Activated naive CD4-positive, alpha-beta T cell treated with Interleukin-2 at 50 U/mL for 16 hours (primary cell): ENCODE measurements at places on chromosomes 12 and 14.

DNA sequence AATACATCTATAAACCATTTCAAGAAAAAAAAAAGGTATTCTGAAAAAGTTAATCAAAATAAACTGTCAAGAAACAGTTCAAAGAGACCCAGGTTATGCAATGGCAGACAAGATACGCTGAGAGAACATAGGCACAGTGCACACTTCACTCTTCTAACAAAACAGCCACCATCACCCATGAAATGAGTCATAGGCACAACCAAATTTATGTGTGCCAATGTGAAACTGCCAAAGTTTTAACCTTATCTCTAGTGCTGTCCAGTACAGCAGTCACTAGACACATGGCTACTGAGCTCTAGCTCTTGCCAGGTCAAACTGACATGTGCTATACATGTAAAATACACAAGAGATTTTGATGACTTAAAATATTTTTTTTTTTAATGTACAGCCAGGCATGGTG, 1.4 kb downstream of the CEP128 start:
- no peak for DNase-seq

- no peak for DNase-seq
Measured at GRCh38 chr12:8077207-8077606, 4.9 kb upstream of the NECAP1 start.

GRCh38 chr14:90582166-90582565, 185.3 kb downstream of the CALM1 start:
- no peak for DNase-seq

GRCh38 chr14:22271838-22272799, 316.9 kb downstream of the DAD1 start:
- no peak for DNase-seq

GRCh38 chr12:179885-180284, 34.1 kb downstream of the SLC6A12 start:
- no peak for DNase-seq

- no peak for DNase-seq
Measured at GRCh38 chr12:130134563-130134915, 27.7 kb upstream of the FZD10 start.

DNA sequence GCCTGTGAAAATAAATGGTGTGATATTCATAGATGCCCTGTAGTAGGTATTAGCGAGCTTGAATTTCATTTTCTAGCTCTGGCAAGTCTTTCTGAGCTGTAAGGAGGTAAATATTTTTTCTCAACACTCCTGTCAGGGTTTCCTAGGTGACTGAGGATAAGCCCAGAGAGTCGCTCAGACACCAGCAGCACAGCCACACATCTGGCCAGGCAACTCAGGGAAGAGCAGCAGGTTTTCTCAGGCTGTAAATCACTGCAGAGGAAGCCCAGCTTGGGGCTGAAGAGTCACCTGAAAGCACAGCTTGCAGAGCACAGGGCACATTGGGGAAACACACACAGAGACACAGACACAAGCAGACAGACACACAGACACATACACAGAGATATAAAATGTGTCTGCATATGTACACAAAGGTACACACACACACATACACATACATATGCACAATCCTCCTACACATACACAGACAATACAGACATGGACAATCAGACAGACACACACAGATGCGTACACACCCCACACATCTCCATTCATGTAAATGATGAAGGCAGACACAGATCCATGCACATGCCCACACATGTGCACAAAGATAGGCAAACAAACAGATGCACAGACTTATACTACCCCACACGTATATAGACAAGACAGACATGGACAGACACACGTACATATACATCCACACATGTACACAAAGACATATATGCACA, 232.0 kb upstream of the TMTC1 start:
- no peak for DNase-seq

- no peak for DNase-seq
Measured at GRCh38 chr12:125079648-125080645, 14.7 kb downstream of the AACS start.

DNA sequence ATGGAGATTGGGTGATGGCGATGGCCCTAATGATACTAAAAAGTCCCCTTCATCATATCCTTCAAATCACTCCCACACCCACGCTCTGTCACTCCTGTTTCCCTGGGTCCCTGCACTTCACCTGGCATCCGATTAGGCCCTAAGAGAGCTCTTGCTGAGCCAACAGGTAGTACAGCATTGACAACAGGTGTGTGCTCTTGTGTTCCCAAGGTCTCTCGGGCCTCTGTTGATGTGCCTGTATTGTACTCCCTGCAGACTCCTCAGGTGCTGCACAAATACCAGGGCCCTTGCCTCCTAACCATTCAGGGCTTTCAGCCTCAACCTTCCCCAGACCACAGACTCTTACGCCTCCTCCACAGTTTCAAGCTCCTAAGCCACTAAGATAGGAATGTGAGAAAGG, 25.8 kb upstream of the VDR start:
- DNase-seq, result no peak

DNA sequence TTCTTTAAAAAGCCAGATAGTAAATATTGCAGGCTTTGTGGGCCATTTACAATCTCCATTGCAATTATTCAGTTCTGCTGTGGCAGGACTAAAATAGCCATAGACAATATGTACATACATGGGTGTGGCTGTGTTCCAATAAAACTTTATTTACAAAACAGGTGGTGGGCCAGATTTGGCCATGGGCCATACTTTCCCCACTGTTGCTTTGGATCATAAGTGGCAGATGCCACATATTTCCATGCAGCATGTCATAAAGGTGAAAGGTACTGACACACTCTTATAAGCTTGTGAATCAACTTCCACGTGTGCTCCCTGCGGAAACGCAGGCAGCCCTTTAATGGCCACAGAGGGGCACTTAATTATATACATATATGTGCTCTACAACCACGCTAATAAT, 244.4 kb upstream of the FOXN3 start:
- no peak for DNase-seq

DNA sequence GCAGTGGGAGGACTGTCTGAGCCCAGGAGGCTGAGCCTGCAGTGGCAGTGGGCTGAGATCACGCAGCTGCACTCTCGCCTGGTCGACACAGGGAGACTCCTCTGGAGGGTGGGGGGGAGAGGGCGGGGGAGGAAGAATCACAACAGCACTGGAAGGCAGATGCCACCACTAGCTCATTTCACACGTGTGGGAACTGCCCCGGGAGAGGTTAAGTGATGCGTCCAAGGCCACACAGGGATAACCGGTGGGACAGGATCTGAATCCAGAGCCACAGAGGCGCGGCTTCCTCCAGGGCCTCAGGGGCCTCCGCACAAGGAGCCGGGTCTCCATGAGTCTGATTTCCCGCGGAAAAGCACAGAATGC, 20.8 kb downstream of the STX2 start:
- DNase-seq, result no peak

- DNase-seq, result no peak
Measured at GRCh38 chr14:48350971-48351370, 675.6 kb upstream of the MDGA2 start.

GRCh38 chr14:29814156-29815015, 113.3 kb downstream of the PRKD1 start:
- no peak for DNase-seq

DNA sequence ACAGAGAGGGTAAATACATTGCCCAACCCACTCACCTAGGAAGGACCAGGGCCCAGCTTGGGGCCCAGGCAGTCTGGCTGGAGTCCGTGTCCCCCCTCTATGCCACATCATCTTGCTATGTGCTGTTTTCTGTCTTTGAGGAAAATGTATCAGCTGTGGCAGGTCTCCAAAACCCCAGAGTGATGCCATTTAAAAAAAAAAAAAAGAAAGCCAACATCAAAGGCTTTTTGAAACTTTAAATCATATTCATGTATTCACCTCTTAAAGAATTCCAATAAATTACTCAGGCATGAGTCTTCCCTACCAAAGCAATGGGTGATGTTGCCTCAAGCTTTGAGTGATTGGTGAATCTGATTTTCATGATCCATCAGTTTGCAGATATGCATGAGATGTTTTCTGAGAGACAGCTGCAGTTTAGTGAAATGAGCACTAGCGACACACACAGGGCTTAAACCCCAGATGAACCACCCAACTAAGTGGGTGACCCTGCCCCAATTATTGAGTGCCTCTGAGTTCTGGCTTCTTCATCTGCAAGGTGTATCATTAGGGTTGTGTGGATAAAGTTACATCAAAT, 6.1 kb downstream of the KRT81 start:
- no peak for DNase-seq
